ENCODE measurements at places on chromosomes 12 and 14. TPM values are rescaled to one million over a fixed set of nuclear protein-coding genes. Genes with fewer than 3 reads are reported as not detected.

- DNase-seq = no peak
Observed at GRCh38 chr14:51211149-51211548, 28.9 kb upstream of the TMX1 start.

- no peak for DNase-seq
Observed at GRCh38 chr12:83198291-83199015, 511.7 kb downstream of the TMTC2 start.

DPPA3 gene
- total RNA-seq = not detected

TEAD4 gene
- total RNA-seq = not detected
